ENCODE measurements at places on chromosomes 7 and 10.

DNA sequence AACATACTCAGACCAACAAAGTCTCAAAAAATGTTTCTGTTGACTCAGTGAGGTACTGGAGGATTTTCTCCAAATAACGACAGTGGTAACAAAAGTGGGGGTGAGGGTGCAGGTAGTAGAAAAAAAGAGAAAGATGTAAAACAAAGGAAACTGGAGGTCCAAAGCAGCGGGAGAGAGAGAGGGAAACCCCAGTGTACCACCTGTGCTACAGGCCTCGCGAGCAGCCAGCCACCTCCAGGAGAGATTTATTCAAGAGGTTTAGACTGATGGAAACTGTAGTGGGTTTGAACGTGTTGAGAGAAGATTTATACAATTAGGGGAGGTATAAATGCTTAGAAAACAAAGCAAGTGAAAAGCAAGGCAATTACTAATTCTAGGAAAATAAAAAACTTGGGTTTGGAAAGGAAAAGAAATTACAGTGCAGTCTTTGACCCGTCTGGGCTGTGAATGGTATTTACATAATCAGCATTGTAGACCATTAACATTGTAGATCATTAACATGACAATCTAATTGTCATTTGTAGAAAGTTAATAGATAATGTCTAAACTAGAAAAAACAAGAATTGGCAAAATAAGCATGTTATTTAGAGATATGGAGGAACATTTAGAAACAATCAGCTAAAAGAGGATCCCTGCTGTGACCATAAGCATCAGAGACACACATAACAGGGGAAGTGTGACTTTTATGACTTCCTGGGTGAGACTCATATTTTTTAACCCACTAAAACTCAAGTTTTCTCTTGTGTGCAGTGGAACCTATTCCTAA is 180.0 kb downstream of the RELN start:
- DNase-seq: no peak

- DNase-seq: no peak
Observed at GRCh38 chr7:98863601-98864000, 6.2 kb downstream of the TMEM130 start.

DNA sequence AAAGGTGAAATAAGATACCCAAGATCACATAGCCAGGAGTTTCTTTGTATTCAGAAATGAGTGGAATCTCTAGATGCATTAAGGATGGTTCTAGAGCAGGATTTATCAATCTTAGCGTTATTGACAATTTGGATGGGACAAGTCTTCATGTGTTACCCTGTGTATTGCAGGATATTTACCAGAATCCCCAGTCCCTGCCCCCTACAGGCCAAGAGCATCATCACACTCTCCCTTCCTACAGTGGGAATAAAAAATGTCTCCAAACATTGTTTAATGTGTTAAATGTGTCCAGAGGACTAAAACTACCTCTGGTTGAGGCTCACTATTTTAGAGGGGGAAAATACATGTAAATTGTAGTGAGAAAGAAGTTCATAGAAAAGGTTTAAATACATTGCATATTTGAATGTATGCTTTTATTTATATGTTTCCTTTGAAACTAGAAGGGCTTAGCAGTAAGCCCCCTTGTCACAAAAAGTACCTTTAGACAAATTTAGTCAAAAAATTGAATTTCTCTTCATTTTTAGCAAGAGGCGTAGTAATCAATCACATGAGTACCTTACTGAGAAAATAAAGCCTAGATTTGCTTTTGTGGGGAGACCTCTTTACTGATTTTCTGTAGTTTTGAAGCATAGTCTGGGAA is 141.2 kb downstream of the MLLT10 start:
- DNase-seq: no peak

- no peak for DNase-seq
Observed at GRCh38 chr7:3370921-3371320, 69.9 kb downstream of the SDK1 start.

DNA sequence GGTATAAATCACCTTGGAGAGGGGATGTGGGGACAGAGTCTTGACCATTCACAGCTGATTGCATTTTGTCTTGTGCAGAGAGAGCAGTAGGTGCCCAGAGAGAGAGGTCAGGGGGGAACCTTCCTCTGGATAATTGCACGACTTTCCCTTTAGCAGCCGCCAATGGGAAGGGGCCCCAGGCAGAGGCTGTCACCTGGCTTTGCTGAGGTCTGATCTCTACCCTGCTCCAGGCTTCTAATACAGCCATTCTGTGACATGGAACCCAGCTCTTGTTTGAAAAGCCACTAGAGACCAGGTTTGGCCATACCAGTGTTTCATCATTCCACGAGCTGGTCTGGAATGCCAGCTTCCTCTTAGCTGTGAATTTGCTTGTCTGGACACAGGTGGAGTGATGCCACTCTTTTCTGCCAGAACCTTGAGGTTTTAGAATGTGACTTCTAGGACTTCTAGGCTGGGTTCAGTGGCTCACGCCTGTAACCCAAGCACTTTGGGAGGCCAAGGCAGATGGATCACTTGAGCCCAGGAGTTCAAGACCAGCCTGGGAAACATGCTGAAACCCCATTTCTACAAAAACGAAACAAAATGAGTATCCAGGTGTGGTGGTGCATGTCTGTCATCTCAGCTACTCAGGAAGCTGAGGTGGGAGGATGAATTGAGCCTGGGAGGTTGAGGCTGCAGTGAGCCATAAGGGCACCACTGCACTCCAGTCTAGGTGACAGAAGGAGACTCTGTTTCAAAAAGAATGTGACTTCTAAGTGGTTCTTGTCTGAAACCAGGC is 159.9 kb downstream of the CAMK1D start:
- no peak for DNase-seq

DNA sequence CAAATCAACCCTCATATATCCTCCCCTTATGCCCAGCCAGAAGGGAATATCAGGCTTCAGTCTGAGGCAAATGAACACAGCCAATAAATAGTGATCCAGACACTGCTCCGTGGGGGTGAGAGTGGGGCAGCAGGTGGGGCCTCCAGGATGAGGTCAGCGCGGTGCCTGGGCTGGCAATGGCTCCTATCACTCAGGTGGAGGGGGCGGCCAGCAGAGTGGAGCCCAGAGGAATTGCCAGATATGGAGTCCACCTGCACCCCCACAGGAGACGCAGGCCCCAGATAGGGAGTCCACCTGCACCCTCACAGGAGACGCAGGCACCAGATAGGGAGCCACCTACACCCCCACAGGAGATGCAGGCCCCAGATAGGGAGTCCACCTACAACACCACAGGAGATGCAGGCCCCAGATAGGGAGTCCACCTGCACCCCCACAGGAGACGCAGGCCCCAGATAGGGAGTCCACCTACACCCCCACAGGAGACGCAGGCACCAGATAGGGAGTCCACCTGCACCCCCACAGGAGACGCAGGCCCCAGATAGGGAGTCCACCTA is 78.0 kb upstream of the PPP2R2D start:
- no peak for DNase-seq

- DNase-seq: peak; percentile 32
Observed at GRCh38 chr10:58892031-58892531, 284.4 kb upstream of the PHYHIPL start.

- no peak for DNase-seq
Observed at GRCh38 chr10:128517167-128517566, 390.9 kb upstream of the MKI67 start.

- peak; percentile 88 for DNase-seq
Observed at GRCh38 chr10:79067241-79068202, 1.2 kb upstream of the ZMIZ1 start.

DNA sequence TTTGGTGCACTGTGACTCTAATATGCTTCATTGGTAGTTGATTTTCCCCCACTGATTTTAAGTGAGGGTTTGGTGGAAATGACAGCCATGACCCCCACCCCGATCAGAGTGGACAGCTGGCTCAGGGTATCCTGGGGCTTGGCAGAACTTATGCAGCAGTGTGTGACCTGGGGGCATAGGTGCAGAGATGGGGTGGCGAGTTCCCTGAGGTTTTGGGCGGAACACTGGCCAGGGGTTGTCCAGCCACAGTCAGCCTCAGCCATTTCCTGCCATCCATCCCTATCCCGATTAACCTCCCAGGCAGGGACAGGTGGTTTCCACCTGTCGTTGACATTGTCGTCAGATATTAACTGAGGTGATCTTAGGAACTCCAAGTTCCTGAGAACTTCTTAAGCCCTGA is 155.8 kb upstream of the CHST15 start:
- no peak for DNase-seq

GRCh38 chr10:63308628-63309027 is 157.1 kb downstream of the JMJD1C start:
- DNase-seq: no peak

GRCh38 chr7:22582863-22583622 is 83.1 kb upstream of the STEAP1B start:
- DNase-seq: no peak

DNA sequence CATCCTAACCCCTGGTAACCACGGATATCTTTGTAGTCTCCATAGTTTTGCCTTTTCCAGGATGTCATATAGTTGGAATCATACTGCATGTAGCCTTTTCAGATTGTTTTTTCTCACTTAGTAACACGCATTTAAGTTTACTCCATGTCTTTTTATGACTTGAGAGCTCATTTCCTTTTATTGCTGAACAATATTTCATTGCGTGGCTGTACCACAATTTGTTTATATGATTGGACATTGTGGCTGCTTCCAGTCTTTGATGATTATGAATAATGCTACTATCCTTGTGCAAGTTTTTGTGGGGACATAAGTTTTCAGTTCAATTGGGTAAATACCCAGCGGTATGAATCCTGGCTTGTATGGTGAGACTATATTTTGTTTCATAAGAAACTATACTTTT is 60.8 kb downstream of the AOAH start:
- no peak for DNase-seq

GRCh38 chr7:77907281-77907680 is 108.7 kb downstream of the PHTF2 start:
- no peak for DNase-seq

GRCh38 chr10:85784792-85785191 is 581.8 kb downstream of the GRID1 start:
- DNase-seq: no peak

DNA sequence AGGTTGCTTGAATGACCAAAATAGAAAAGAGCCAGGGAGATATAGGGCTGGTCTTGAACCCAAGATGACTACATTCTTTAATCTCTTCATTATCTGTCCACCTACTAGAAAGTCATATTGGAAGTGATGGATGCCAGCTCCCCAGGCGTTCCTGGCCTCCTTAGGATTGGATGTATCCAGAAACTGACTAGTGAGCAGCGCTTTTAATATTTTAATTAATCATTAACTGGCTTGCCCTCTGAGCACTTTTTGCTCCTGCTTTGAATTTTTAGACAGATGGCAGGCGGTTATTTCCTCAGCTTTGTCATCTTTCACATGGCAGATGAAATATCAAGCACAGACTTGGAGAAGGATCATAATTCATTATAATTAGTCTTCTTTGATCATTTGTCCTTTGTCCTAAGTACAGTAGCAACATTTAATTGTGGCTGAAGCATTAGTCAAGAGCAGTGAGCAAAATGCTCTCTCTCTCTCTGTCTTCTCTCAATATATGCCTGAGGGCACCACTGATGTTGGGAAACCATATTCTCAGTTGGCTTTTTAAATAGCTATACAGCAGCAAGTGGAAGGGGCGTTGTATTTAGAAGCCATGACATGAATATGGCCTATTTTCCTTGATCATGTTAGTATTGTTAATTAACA is 588.0 kb downstream of the NRG3 start:
- no peak for DNase-seq

- DNase-seq: no peak
Observed at GRCh38 chr10:5068274-5068984, 25.8 kb upstream of the AKR1C3 start.

DNA sequence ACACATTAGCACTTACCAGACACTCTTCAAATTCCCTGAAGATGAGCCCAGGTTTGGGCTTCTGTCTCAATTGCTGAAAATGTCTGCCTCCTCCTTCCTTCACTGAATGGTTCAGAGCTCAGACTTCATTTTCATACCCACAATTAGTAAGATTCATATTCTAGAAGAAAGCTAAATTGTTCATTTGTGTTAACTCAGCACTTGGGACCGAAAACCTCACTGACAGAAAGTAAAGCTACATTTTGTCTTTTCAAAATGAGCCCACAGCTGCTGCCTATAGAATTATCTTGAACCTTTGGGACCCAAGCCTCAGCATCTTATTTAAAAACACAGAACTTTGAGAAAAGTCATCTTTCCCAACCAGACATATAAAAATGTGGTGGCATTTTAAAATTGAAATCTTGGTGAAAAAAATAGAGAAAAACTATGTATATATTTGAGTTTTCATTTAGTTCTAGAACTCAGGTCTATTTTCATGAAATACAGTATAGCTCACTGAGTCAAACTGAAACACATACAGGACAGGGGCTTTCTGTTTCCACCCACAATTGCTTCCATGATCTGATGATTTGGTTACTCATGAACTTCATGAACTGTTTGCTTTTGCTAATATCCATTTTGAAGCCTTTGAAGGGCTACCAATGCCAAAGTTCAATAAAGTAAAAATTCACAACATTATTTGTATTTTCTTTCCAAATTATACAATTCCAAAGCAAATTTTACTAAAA is 119.1 kb upstream of the PFKP start:
- no peak for DNase-seq

GRCh38 chr10:121851786-121852185 is 76.0 kb downstream of the ATE1 start:
- DNase-seq: no peak

DNA sequence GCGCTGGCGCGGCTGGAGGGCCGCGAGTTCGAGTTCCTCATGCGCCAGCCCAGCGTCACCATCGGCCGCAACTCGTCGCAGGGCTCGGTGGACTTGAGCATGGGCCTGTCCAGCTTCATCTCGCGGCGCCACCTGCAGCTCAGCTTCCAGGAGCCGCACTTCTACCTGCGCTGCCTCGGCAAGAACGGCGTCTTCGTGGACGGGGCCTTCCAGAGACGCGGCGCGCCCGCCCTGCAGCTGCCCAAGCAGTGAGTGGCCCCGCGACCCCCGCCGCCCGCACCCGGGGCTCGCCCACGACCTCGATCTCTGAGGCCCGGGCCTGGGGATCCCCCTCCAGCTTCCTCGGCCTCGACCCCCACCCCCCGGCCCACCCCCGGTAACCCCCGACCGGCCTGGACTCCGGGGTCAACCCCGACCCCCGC is 537 bp downstream of the FOXK1 start:
- no peak for DNase-seq

- no peak for DNase-seq
Observed at GRCh38 chr7:17038160-17038782, 156.5 kb upstream of the AGR3 start.

GRCh38 chr10:47165711-47166404 is 134.1 kb upstream of the GDF10 start:
- peak; percentile 71 for DNase-seq

GRCh38 chr7:1249731-1250130 is 17.1 kb downstream of the UNCX start:
- no peak for DNase-seq

- DNase-seq: no peak
Observed at GRCh38 chr10:34462993-34463392, 352.1 kb downstream of the PARD3 start.

GRCh38 chr7:105581066-105581811 is at the start of gene EFCAB10:
Gene EFCAB10, minus strand, starts transcription at chr7:105581493. Its CDS starts 30 bp downstream, at chr7:105581463.
- DNase-seq: no peak

DNA sequence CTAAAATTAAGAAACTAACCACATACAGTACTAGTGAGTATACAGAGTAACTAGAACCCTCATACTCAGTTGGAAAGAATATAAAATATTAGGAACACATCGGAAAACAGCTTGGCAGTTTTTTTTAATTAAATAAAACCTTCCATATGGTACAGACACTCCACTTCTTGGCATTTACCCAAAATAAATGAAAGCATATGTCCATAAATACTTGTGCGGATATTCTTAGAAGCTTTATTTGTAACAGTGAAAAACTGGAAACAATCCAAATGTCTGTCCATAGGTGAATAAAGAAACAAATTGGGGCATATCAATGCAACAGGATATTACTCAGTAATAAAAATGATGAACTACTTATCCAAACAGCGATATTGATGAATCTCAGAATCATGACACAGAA is 410.0 kb downstream of the HTR7 start:
- DNase-seq: peak; percentile 60

- no peak for DNase-seq
Observed at GRCh38 chr7:44727937-44728262, 20.7 kb upstream of the ZMIZ2 start.
